Upper lobe of left lung (tissue), 6 donors: ENCODE measurements at places on chromosomes 2 and 18. TPM values are rescaled to one million over a fixed set of nuclear protein-coding genes. Genes with fewer than 3 reads are reported as not detected.

Gene CCBE1
- total RNA-seq, result 23.6 TPM

Gene INHA
- not detected for total RNA-seq

Gene MTX2
- total RNA-seq, result 25.4 TPM

GRCh38 chr2:75340560-75340959, 141.2 kb upstream of the TACR1 start:
- H3K36me3 ChIP-seq, result no peaks in the 10 kb centered on the region
- no peak overlapping the region for H3K4me3 ChIP-seq
- no peak for DNase-seq
- H3K27me3 ChIP-seq, result no peaks in the 10 kb centered on the region

DNA sequence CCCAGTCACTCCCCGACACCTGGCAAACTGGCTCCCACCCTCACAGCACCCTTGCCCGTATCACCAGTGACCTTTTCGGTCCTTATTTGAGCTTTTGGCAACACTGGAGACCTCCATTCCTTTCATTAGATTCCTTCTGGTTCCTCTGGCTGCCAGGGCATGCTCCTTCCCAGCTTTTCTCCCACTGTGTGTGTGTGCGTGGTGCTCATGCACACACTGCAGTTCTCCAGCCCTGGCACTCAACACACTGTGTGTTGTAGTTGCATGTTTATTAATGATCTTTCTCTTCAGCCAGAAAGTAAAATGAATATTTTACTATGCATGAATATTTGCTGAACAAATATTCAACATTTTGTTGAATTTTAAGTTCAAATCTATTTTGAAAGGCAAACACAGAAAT, 139.0 kb downstream of the ESCO1 start:
- no peaks in the 10 kb centered on the region for H3K4me1 ChIP-seq

DNA sequence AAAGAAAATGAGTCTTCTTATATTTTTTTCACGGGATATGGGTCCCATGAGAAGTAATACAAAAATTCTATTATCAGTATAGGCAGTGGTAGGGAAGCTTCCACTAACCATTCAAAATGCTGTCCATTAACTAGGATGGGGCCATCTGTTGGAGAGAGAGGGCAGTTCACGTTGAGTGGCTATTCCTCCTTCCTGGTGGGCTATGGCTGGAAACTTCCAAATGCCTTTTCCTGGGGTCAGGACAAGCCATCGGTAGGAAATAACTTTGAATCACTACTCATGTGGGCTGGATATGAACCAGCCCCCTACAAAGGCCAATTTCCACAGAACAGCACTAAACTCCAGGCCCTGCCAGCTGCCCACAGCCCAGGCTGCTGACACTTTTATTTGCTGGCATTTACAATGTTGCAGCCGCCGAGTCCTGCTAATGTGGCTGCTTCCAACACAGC, 156.1 kb upstream of the HNRNPA3 start:
- H3K36me3 ChIP-seq, result no peaks in the 10 kb centered on the region
- no peak for DNase-seq
- no peak overlapping the region for H3K4me3 ChIP-seq
- no peaks in the 10 kb centered on the region for H3K4me1 ChIP-seq
- no peaks in the 10 kb centered on the region for H3K27me3 ChIP-seq
